ENCODE measurements at places on chromosomes 13 and 19.

DNA sequence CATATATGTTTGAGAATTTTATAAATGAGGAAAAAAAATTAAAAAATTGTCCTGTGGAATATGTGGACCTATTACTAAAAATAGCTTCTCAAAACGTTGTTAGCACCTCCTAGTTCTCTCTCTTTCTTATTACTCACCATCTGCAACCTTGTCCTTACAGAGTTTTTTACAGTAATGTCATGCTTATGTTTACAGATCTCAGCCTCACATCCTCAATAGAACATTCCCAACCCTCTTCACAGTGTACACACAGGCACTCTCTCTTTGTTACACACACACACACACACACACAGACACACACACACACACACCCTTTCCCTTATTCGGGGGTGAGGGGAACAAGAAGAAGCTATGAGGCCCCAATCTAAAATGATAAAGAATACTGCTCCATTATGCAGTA, 197.7 kb downstream of the SLITRK6 start:
- peak; percentile 41 for DNase-seq

DNA sequence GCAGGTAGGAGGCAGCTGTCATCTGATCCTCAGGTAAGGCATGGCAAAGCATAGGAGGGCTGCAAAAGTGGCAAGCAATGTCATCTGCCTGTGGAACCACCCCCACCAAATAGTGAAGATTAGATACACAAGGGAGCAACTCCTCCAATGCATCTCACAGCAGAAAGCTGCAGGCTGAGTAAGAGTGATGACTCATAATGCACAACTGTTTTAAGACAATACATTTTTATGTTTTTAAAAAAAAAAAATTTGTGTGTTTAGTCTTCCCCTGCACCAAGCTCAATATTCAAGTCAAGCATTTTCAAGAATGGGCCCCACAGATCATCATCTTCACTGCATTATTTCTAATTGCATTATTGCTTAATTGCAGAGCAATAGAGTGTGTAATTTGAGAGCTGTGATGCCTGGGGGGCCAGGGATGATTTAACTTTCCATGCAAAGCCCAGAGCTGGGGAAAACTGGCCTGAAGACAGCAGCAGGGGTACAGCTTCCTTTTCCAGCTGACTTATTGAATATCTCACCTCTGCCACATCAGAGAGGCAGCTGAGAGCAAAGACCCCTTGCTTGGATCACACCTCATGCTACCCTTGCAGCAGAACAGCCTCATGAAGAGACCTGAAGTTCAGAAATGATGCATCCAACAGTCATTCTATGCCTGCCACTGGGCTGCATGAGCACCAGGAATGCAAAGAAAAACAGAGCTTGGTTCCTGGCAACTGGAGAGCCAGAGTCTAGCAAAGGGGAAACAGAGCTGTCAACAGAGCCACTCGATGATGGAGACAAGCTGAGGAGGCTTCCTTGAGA, 22.7 kb upstream of the POP4 start:
- DNase-seq = no peak

DNA sequence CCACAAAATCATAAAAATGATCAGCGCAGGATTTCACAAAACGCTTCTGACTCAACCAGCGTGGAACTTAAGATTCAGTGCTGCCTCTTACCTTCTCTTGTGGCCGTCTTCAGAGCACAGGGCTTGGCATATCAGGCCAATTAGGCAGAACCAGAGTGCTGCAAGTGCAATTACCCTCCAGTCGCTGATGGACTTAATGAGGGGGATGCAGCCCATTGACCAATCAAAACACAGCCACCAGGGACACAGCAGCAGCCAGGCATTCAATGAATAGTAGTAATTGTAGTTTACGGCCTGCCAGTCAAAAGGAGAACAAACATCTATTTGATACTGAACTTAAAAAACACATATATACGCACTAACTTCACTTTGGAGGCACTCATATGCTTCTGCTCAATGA, 38.2 kb downstream of the TMTC4 start:
- DNase-seq = no peak

- DNase-seq = peak; percentile 5
Measured at GRCh38 chr19:52034051-52034728, 6.0 kb upstream of the ZNF614 start.

DNA sequence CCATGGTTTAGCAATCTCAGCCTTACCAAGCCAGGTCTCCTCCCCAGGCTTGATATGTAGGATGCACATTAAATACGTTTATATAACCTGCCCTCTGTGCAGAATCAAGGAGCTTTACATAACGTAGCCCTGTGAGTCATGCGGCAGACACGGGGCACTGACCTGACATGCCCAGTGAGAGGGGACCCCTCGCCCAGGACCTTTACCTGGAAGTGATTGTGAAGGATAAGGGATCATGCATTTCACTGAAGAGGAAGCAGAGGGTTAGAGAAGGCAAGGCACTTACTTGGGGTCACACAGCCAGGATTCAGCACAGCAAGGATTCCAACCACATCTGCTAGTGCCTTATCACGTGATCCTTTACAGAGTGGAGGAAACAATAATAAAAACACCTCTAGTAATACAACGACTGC, 18.9 kb upstream of the FOSB start:
- no peak for DNase-seq

- DNase-seq = peak; percentile 79
Measured at GRCh38 chr19:31054430-31054829, 294.8 kb downstream of the TSHZ3 start.

GRCh38 chr19:14473978-14474578, 1.1 kb downstream of the PTGER1 start:
- no peak for DNase-seq

DNA sequence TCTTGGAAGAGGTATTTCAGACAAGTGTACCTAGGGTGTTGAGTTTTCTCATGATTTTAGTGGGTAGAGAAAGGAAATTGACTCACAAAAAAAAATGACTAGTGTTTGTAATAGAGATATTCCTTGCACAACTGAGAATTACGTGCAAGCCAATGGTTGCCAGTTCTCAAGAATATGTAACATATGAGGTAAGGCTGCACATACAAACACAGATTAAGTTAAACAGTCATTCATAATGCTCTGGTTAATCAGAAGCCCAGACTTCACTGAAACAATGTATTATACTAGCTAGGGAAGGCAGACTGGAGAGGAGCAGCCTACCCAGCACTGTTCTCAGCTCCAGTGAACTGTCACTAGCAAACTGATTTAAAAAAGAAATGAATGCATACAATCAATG, 418.3 kb downstream of the DIAPH3 start:
- DNase-seq = no peak

DNA sequence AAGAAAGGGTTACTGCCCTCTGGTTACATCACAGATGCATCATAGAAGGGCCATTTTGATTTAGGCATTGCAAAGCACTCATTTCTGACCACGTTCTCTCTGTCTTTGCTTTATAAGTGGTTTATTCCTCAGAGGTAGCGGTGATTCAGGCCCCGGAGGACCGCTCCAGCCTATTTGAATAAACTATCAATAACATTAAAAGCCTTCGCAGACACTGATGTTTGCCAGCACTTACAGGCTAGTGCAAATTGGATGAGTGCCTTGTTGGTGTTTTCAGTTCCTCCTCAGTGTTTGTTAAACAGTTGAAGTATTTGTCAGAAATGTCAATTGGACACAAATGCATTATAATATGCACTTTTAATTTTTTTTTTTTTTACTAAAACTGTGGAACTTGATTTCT, 120.2 kb downstream of the RXFP2 start:
- peak; percentile 21 for DNase-seq

DNA sequence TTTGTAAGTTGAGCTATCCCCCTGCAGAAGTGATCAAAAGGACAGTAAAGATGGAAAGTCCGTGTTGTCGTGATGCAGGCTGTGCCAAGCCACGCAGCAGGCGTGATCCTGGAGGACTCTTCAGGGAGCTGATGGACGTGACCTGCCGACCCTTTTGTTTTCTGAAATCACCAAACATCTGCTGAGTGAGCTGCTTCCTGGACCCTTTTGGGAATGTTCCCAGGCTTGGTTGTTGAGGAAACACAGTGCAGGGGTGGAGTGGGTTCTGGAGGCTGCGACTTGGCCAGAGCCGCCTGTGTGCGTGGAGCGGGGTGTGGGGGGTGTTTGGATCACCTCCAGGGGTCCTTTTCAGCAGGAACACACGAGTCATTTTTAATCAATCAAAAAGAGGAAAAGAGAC, 15.4 kb upstream of the CPAMD8 start:
- no peak for DNase-seq

GRCh38 chr19:4499318-4499717, 19.0 kb downstream of the PLIN4 start:
- no peak for DNase-seq

GRCh38 chr13:36543671-36544070, 111.4 kb downstream of the CCNA1 start:
- DNase-seq = no peak

DNA sequence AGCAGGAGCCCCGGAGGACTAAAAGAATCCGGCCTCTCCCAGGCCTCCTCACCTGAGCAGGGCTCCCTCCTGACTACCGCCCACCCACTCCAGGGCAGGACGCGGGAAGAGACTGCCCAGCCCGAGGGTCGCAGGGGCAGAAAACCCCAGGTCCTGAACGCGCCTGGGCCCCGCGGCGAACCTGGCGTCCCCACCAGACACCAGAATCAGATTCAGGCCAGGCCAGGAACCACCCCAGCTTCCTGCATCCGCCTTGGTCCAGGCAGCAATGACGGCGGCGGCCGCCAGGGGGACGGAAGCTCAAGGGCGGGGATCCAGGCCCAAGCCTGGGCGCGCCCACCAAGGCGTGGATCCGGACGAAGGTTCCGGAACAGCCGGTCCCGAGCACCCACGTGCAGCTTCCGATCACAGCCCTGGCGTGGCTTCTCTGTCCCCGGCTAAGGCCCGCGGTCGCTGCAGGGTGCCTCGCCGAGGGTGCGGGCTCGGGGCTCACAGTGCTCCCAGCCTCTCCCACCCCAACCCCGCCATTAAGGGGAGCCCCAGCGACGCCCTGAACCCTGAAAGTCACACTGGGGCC, 3.6 kb downstream of the LGALS7 start:
- DNase-seq = peak; percentile 23

- DNase-seq = no peak
Measured at GRCh38 chr19:41356984-41357739, 3.4 kb upstream of the TGFB1 start.

DNA sequence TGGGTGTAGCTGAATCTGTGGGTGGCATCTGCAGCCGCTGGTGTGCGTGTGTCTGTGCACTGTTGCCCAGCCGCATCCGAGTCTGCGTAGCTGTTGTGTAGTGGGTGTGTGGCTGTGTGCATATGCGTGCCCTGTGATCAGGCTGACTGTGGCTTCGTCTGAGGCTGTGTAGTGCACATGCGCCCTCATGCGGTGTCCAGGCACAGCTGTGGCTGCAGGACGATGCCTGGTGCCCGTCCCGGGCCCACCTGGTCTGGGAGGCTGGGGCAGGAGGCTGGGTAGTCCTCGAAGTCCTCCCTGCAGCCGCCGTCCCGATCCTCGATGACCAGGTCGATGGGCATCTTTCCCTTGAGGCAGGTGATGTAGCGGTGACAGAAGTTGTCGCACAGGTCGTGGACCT, 4.9 kb downstream of the MEIS3 start:
- peak; percentile 81 for DNase-seq

GRCh38 chr19:2242092-2242537, 5.5 kb downstream of the SF3A2 start:
- no peak for DNase-seq

GRCh38 chr13:44952671-44953070, 36.6 kb downstream of the NUFIP1 start:
- DNase-seq = no peak

DNA sequence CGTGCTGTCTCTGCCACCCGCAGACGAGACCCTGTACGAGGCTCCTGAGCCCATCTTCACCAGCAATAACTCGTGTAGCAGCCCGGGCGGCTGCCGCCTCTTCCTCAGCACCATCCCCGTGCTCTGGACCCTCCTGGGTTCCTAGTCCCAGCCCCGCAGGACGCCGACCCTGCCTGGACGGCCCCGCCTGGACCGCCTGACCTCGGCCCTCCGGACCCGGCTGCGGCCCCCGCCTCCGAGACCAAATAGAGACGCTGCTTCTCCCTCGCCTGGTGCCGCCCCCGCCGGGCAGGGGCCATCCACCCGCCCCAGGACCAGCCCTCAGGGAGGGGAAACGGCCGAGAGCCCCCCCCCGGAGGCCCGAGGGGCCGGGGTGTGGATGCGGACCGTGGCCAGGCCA, 14.1 kb downstream of the EFNA2 start:
- DNase-seq = no peak

- DNase-seq = no peak
Measured at GRCh38 chr13:41061914-41062837, 867 bp downstream of the WBP4 start.

GRCh38 chr13:110125613-110126272, 181.2 kb downstream of the COL4A1 start:
- DNase-seq = no peak

DNA sequence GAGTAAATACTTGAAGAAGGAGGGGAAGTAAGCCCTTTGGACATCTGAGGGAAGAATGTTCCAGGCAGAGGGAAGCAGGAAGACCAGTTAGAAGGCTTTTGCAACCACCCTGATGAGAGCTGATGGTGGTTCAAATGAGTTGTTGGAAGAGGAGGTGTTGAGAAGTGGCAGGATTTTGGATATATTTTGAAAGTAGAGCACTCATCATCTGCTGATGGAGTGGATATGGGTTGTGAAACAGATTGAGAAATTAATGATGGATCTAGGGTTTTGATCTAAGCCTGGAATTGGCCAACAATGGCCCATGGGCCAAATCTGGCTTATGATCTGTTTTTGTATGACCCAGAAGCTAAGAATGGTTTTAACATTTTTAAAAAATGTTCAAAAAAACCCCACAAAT, 230.7 kb downstream of the NDFIP2 start:
- DNase-seq = no peak

- DNase-seq = peak; percentile 57
Measured at GRCh38 chr19:12800923-12801465, 606 bp downstream of the PRDX2 start.

DNA sequence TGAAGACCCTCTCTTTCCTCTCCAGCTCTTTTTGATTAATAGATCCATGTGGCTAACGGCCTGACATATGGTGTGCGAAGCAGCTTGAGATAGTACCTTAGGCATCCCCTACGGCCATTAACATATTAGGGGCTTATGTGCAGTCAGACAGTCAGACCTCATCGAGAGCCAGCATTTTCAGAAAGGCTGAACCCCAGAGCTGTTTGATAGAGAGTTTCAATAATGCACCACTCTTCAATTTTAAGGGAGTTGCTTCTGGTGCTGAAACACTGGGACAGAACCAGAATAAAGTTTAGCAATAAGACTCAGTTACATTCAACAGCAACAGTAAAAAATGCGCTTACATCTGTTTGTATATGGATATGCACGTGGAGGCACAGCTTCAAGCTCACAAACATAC, 10.8 kb downstream of the POU4F1 start:
- peak; percentile 95 for DNase-seq

DNA sequence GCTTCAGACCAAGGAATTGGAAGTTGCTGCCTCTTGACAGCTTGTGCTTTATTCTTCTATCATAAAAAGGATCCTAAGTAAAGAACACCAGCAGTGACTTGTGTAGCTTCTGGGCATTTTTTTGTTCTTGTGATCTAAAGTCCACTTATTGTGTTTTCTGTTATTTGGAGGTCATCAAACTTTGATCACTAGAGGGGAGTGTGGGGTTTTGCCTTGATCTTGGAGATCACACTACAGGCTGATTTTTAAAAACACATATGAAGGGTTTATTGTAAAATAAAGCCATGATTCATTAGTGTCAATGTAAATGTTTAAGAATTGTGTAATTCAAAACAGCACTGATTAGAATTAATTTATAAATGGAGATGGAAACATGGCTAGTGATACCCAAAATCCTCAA, 328.7 kb upstream of the EDNRB start:
- DNase-seq = no peak
